ENCODE measurements at places on chromosomes 2 and 18.

DNA sequence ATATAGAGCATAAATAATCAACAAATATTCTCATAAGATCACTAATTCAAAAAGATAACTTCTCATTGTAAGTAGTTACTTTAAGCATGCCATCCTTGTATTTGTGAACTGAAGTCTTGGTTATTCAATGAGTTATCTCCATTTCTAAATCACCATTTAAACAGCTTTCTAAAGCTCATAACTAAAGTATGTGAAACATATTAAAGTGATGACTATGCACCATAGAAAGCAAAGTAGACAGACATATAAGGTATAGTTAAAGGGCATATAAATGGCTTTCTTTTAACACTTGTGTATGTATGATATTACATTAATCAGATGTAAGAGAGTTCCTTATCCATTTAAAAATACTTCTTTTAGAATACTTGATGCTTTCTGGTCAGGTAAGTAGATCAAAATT lies 83.5 kb downstream of the IKZF2 start:
- DNase-seq, result no peak

- DNase-seq, result no peak
These were observed 173.1 kb upstream of the ID2 start for GRCh38 chr2:8508766-8509165.

- no peak for DNase-seq
These were observed 628.0 kb downstream of the ZEB2 start for GRCh38 chr2:143891879-143892308.

- DNase-seq, result no peak
These were observed 34.1 kb downstream of the NOL10 start for GRCh38 chr2:10655499-10656225.

DNA sequence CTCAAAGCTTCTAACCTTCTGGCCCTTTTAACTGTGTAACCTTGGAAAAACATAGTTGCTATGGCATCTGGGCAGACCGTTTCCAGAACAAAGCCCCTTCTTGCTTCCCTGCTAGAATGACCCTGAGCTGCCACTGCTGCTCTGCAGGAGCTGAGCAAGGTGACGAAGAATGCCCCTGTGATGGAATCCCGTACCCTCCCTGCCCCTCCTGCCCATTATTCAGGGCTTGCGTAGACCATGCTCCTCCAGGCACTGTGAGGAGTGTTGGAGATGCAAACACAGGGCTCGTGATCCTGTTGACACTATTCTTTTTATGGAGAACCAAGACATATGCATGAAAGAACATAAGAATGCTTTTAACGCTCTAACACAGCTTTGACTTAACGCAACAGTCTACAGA lies 191.1 kb downstream of the CDH2 start:
- DNase-seq, result no peak

GRCh38 chr2:38245114-38245641 lies 131.9 kb downstream of the ATL2 start:
- no peak for DNase-seq

GRCh38 chr2:12110481-12110880 lies 364.0 kb downstream of the LPIN1 start:
- no peak for DNase-seq

DNA sequence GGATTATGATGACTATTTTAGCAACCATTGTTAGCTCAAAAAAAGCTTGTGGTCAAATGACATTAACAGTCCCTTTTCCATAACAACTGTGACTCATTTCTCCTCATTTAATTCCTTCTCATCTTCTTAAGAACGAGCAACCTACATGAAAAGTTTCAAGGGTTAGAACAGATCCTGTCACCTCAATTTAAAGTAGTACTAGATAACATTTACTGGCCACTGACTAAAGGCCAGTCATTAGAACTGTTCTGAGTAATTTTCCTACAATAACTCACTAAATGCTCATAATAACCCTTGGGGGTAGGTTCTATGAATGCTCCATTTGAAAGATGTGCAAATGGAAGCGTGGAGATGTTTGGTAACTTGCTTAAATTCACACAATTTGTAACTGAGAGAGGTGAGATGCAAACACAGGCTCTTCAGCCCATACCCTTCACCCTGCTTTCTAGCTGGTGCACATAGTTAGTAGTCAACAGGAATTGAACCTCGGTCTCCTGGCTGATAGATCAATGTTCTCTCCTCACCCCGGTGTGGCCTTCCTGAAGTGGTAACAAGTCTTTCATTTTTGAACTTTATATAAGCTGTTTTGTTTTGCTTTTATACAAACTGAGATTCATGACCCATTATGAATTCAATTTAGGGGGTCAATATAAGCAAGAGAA lies 212.5 kb downstream of the SETBP1 start:
- DNase-seq, result no peak

DNA sequence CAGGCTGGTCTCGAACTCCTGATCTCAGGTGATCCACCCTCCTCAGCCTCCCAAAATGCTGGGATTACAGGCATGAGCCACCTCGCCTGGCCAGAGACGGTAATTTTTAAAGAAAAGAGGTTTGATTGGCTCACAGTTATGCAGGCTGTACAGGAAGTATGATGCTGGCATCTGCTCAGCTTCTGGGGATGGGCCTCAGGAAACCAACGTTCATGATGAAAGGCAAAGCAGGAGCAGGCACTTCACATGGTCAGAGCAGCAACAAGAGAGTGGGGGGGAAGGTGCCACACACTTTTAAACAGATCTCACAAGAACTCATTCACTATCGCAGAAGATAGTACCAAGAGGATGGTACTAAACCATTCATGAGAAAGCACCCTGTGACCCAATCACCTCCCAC lies 38.0 kb upstream of the GPD2 start:
- no peak for DNase-seq

GRCh38 chr2:236988216-236988615 lies 97.5 kb upstream of the COPS8 start:
- no peak for DNase-seq

- no peak for DNase-seq
These were observed 14.6 kb downstream of the NMUR1 start for GRCh38 chr2:231515603-231516002.

DNA sequence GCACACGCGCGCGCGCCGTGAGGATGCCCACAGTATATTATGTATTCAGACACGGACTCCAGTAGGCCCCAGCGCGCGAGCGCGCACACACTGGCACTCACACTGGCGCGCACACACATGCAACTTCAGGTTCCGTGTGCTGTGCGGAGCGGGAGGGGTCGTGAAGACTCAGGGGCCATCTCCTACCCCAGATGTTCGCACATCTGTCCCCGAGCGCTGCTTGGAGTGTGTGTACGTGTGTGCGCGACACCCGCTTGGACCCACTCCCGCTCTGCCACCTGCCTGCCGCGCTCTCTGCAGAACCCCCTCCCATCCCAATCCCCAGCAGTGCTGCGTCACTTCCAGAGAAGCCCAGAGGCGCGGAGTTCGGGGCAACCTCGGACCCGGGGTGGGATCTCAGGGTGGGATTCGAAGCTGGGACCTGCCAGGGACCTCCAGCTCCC lies 2.6 kb downstream of the NRP2 start:
- DNase-seq, result no peak

DNA sequence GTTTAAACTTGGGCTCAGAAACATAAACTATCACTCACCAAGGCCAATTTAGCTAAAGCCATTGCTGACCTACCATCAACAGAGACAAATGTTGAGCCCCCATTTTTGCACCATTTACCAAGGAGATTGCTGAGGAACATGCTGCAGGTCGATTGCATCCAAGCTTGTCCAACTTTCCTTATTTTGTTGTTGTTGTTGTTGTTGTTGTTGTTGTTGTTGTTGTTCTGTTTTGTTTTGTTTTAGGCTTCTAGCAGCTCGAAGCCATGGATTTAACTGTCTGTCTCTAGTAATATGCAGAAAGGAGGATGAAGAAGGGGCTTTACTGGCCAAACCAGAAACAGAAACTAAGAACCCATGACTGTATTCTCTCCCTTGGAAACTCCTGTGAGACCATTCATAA lies 571.5 kb downstream of the IRS1 start:
- DNase-seq, result no peak

DNA sequence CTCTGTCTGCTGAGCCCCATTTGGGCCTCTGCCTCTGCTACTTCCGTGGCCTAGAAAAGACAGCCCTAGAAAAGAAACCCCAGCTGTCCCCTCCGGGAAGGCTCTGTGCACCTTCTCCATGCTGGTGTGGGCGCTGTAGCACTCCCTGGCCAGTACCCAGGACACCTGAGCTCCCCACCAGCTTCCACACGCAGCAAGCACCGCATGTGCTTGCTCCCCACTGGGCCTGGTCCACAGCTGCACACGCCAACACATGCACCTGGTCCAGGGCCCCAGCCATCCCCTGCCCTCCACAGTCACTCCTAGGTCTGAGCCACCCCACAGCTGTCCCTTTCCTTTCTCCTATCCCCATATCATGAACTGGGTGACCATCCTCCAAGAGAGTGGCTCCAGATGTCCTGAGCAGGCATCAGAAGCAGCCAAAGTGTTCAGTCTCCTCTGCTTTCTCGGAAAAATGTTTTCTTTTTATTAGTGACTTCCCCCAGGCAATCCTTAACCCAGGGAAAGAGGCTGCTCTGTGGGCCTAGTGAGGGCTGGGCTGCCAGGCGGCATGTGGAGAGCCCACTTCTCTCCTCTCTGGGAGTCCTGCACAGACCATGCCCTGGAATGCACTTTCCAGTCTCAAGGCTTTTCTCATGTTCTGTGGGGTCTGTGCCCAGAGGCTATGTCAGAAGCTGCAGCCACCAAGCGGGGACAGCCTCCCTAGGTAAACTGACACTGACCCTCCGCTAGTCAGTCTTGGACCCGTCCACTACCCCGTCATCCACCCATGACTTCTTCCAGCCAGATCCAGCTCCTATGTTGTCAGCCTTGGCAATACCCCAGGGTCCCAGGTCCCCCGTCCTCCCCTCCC lies 133.7 kb downstream of the KLHL29 start:
- DNase-seq, result no peak

DNA sequence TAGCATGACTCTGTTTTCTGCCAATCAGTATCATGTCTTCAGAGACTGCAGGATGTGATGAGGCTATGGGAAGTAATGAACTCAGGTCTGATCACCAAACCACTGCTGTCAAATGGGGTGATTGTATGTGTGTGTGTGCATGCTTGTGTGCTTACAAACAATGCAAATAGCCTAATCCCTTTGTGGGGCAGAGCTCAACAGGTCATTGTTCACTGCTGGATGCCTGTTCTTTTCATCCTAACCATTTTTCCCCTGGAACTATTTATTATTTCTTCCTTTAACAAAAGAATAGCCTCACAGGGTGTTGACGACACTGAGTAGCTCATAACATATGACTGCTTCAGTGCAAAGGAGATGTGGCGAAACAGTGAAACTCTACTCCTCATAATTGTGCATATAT lies 55.9 kb downstream of the NXPH2 start:
- no peak for DNase-seq

GRCh38 chr18:37764541-37765288 lies 199.1 kb upstream of the CELF4 start:
- DNase-seq, result no peak

DNA sequence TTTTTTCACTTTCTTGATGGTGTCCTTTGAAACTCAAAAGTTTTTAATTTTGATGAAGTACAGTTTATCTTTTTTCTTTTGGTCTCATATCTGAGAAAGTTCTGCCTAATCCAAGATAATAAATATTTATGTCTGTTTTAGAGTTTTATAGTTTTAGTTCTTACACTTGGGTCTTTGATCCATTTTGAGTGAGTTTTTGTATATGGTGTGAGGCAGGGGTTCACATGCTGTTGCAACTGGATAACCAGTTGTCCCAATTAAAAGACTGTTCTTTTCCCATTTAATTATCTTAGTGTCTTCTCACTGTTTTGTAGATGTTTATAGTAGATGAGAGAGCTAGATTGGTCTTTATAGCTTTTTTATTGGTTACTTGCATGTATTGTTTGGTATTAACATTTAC lies 43.6 kb downstream of the TET3 start:
- no peak for DNase-seq

- DNase-seq, result no peak
These were observed 4.9 kb downstream of the CCT7 start for GRCh38 chr2:73238976-73239375.

DNA sequence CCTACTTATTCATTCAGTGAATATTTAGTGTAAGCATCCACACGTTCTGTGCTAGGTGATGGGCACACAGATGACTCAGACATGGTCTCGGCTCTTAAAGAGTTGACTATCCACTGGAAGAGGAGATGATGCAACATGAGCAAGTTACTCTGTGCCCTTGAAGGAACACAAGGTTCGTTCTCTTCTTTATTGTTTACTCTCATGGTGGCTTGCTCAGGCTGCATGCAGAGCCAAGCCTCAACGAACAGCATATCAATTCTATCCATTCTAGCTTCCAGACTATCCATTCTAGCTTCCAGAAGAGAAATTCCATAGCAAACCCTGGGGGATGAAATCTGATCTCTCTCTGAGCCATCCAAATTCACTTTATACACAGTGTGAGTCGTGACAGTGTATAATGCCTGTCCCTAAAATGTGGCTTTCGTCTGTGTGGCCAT lies 68.1 kb upstream of the CTAGE1 start:
- DNase-seq, result no peak

GRCh38 chr2:136001131-136001530 lies 15.7 kb upstream of the DARS1 start:
- DNase-seq, result no peak

DNA sequence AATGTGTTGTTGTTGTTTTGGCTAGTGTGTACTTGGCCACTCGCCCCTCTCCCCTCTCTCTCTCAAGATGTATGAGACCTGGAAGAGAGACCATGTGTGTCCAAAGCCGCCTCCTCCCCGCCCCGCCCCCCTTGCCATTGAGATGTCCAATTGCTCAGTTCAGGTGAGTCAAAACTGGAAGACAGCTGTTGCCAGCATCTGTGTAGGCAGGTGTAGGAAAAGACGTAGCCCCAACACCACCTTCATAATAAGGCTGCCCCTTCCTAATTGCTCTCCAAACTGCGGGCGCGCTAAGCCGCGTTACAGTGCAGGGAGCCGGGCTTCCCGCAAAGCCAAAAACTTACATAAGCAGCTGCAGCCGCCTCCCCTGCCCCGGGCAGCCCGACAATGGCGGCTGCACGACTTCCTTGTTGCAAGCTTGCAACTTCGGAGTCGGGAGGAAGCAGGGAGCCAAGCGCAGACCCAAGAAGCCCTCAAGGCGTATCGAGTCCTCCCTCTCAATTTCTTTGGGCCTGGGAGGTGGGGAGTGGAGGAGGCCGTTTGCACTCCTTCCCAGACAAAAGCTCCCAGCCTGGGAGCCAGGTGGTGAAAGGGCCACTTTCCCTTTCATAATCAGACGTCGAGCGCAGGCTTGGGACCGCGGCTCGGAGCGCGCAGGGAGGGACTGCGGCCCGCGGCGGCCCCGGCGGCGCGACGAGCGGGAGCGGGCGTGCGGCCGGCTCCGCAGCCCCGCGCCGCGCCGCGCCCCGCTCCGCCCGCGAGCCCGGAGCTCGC lies 882 bp downstream of the ZBTB14 start:
- DNase-seq, result no peak

GRCh38 chr18:46322411-46322891 lies 218.3 kb downstream of the HAUS1 start:
- DNase-seq, result no peak

DNA sequence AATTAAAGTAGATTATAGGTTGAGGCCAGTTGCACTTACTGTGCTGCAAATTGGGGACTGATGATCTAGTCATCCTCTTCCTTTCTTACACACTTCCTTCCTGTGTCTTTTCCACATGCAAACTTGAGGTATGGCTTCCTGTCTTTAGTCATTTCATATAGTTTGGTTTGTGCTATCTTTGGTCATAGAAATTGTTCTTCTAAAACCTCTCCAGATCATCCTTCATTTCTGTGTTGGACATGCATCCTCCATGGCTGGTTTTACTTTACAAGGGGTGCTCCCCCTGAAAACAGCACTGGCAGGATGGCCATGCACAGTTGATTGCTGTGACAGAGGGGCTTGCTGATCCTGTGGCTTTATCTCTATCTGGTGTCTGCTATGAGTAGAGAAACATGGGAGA lies 36.5 kb downstream of the MGAT5 start:
- no peak for DNase-seq

Data from NCI-H1048 (cell line).